ENCODE measurements at places on chromosomes 7 and 10.

GRCh38 chr10:3393958-3394357 lies 221.4 kb upstream of the PITRM1 start:
- peak; percentile 18 for DNase-seq

DNA sequence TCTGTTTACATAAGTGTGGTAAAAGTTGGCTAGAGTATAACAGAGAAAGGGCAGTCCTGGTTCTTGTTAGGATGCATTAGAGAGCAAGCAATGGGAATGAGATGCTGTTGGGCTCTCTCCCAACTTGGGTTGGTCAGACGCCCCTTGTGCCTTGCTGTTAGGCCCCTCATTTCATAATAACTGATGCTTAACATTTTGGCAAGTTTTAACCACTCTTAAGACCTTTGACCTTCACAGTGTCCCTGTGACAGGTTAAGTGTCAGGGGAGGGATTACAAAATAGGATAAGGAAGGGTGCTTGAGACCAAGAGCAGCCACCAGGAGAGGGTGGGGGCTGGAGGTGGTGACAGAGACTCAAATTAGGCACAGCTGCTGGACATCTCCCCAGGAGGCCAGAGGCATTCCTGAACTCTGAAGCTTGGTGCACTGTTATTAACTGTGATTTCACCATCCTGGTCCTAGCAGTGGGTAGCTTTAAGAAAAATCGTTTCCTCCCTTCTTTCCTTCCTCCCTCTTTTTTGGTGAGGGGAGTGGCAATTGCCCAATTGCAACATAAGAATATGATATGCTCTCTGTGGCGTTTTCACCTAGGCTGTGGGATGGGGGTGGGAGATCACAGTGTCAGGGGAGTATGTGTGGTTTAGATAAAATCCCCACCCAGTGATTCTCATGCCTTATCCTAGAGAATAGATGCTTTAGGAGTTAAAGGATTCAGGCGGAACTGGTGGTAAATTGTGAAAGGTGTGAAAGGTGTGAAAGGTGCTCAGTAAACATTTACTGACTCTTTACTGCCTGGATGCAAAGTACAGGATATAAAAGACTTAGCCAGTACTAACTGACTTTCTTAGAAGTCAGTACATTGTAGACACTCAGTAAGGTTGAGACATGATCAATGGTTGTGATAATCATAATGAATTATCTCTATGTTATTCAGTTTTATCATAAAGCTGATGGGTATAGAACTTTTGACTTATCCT lies 270.5 kb downstream of the BICC1 start:
- DNase-seq = peak; percentile 88

- DNase-seq = no peak
Measured at GRCh38 chr10:3790272-3790671, 5.3 kb upstream of the KLF6 start.

DNA sequence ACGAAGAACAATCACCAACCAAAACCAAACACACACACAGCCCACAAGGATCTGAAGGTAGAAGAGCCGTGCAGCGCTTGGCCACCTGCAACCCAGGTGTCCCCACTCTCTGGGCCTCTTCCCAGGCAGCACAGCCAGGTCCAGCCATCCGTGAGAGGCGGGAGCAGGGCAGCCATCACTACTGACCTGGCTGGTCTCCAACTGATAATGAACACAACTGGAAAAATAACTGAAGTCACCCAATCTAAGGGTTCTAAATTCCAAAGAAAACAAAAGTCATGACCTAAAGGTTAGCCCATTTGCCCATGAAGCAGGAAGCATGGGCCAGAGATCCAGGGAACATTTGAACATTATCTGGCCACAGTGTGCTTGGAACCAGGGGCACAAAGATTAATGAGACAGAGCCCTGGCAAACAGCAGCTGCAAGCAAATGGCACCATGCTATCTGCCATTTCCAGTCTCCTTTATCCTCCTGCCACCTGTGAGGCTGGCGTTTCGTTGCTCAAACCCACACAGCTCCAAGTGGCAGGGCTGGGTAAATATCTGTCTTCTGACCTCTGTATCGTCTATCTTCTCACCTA lies 207.9 kb downstream of the TNS3 start:
- DNase-seq = no peak

- DNase-seq = peak; percentile 62
Measured at GRCh38 chr7:100132697-100133151, 6.0 kb downstream of the MBLAC1 start.

- no peak for DNase-seq
Measured at GRCh38 chr10:61257956-61258496, 195.2 kb downstream of the TMEM26 start.

DNA sequence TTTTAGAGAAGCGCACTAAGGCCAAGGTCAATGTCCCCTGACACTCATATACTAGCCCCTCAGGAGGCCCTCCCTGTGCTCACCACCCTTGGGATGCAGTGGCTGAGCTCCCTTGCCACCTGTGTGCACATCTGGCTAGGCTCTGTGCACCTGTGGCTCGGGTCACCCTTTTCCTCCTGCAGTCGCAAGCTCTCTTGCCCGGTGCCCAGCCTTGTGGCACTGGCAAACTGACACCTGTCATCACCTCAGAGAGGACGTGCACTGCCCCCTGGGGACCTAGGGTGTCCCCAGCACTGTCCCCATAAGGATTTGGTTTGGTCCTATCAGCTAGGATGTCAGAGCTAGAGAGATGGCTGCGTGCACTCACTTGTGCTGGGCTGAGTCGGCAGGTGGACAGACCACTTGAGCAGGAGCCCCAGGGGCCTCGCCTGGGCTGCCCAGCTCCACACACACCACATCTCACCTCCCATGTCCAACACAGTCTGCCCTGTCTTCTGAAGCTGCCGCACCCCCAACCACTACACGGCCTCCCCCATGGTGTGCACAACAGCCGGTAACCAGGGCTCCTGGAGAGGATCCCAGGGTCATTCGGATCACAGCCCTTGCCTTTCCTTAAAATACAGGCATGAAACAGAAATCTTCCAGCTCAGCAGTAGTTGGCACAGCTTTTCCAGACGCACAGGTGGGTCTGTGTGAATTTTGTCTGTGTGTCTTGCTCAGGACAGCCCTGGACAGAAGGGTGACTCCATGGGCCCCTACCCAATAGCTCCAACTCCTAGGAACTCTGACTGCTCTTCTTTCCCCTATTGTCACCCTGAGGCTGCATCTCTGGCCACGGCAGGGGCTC lies 111.0 kb downstream of the GRID1 start:
- no peak for DNase-seq

DNA sequence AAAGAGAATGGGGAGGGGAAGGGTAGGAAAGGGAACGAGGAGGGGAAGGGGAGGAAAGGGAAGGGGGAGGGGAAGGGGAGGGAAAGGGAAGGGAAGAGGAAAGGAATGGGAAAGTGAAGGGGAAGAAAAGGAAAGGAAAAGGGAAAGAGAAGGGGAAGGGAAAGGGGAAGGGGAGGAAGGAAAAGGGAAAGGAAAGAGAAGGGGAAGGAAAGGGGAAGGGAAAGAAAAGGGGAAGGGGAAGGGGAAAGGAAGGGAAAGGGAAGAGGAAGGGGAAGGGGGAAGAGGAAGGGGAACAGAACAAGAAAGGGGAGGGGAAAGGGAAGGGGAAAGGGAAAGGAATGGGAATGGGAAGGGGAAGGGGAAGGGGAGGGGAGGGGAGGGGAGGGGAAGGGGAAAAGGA lies 352.1 kb downstream of the PARD3 start:
- no peak for DNase-seq

DNA sequence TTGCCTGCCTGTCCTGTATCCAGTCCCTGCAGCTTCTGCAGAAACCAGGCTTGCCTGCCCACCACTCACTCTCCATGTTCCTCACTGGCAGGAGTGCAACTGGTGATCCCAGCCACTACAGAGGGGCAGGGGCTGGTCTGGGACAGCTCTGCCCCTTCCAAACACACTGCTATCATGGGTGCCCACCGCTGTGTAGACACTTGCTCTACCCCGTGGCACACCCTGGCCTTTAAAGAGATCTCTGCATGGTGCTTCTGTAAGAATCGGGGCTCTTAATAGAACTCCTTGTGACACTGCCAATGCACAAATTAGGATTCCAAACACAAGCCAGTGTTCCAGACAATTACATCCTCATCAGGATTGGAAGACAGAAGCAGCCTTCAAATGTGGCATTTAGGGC lies 41.7 kb downstream of the C10orf90 start:
- no peak for DNase-seq

- no peak for DNase-seq
Measured at GRCh38 chr7:16368885-16369284, 52.5 kb downstream of the CRPPA start.

DNA sequence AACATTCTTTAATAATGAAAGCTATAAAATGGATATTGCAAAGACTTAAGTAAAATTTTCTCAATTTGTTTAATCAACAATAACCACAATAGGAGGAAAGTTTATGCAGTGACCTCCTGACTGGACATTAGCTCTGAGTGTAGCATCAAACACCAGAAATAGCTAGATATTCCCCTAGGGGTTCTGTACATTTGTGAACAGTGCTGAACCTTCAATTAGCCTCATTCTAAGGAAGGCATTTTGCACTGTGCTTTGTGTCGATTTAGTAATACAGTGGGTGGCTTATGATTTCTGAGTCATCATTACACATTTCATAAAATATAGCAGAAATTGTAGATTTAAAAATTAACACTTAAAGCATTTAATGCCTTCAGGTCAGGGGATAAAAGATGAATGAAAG lies 367.3 kb upstream of the PCDH15 start:
- DNase-seq = no peak

GRCh38 chr10:30811276-30812017 lies 181.9 kb upstream of the LYZL2 start:
- DNase-seq = no peak

GRCh38 chr7:47191876-47192291 lies 390.0 kb downstream of the TNS3 start:
- DNase-seq = no peak

GRCh38 chr10:112509558-112510291 lies 62.7 kb downstream of the VTI1A start:
- no peak for DNase-seq

DNA sequence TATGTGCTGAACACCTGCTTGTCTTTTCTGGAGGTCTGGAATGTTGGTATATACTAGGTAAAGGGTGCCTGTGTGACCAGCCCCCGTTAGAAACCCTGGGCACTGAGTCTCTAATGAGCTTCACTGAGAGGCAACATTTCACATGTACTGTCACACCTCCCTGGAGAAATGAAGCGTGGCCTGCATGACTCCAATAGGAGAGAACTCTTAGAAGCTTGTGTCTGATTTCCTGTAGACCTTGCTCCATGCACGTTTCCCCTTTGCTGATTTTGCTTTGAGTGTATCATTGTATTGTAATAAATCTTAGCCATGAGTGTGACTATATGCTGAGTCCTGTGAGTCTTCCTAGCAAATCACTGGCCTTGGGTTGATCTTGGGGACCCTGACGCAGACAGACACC lies 82.8 kb downstream of the PPP1R3C start:
- no peak for DNase-seq

DNA sequence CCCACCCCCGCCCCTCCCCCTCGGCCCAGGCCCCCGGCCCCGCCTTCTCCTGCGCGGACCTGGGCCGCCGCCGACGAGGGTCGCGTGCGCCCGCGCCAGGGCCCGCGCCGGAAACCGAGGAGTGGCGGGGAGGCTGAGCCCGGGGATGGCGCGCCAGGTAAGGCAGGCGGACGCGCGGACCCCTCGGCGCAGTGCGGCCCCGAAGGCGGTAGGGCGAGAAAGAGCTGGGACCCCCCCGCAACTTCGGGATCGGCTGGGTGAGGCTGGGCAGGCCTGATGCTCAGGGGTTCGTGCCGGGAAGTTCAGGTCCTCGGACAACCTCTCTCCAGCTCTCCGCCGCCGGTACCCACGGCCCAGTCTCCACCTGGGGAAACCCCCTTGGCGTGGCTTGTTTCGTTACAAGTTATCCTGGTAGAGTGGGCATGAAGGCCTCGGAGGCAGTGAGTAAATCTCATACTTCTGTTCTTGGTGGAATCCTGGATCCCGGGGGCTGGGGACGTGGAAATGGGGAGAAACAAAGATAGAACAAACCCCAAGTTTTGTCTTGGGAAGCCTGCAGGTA lies 58.4 kb downstream of the ZNF467 start:
- DNase-seq = no peak

GRCh38 chr10:24722676-24723385 lies 856 bp downstream of the ARHGAP21 start:
- DNase-seq = peak; percentile 56

DNA sequence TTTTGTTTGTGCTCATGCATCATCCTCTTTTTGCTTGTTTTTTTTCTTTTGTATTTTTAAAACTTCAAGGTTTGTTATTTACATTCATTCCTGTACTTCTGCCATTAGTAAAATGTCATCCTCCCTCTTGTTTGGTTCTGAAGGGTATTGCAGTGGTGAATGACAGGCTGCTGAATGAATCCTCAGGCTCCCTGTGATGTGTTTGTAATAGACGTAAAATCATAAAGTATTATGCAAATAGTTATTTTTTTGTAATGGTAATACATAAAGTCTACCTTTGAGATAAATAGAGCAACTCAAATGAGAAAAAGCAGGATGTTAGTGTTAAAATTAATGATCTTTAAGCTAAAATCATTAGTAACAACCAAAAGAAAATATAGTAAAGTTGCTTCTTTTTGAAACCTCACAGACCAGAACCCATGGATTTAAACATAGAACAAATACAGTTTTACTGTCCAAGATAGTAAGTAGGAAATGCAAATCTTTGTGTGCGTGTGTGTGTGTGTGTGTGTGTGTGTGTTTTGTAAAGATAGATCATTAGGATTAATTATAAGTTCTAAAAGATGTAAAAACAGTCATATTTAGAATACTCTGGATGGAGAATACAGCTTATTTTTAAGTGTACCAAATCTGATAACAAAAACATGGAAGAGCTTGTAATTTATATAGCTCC lies 4.5 kb downstream of the GLCCI1 start:
- DNase-seq = no peak

- DNase-seq = no peak
Measured at GRCh38 chr7:98771941-98772603, 97.7 kb downstream of the TMEM130 start.

GRCh38 chr7:52064493-52064892 lies 747.9 kb upstream of the COBL start:
- DNase-seq = no peak

- peak; percentile 45 for DNase-seq
Measured at GRCh38 chr7:75905785-75906604, 9.0 kb upstream of the POR start.

DNA sequence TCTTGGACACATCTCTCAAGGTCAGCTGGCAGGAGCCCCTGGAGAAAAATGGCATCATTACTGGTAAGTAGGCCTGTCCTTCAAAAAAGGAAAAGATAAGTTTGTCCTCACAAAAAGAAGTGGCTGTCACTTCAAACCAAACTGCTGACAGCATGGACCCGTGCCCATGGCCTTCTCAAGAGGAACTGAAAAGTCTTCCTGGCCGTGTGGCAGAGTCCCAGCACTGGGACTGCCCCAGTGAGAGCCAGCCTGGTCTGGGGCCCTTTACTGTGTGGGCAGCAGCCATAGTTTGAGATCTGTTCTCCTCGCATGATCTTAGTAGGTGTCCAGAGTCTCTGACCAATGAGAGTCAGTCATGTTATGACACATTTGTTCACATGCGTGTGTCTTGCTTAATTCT lies 614.2 kb upstream of the FOXK1 start:
- no peak for DNase-seq

- DNase-seq = peak; percentile 92
Measured at GRCh38 chr7:137970253-137970975, 31.5 kb downstream of the CREB3L2 start.

GRCh38 chr7:36796850-36797536 lies 72.7 kb upstream of the AOAH start:
- no peak for DNase-seq
